ENCODE measurements at places on chromosomes 5 and 9.

- no peak for DNase-seq
Observed at GRCh38 chr5:121384359-121384758, 467.3 kb upstream of the FTMT start.

DNA sequence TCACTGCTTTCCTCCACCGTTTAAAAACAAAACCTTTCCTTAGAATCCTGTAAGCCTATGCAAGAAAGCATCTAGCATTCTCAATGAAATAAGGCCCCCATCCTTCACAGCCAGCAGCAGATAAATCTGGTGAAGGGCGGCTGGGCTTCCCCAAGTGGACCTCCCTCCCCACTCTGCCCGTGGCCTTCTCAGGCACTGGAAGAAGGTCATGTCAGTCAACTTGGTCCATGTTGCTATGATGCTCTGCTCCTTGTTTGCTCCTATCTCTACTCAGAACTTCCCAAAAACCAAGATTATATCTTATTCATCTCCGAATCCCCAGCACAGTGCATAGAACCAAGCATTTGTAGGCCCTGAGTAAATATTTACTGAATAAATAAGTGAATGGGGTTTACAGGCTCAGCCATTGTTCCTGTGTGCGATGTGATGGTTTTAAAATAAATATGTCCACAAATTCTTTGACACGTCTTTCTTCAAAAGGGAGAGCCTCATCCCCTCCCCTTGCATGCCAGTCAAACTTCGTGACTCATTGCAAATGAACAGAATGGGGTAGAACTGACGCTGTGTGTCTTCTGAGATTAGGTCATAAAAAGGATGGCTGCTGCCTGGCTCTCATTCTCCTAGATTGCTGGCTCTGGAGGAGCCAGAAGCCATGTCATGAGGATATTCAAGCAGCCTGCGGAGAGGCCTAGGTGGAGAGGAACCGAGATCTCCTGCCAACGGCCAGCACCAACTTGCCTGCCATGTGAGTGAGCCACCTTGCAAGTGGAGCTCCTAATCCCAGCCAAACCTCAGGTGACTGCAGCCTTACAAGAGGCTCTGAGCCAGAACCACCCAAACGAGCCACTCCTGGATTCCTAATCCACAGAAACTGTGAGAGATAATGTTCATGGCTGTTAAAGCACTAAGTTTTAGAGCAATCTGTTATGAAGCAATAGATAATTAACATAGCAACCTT lies 70.5 kb downstream of the MED27 start:
- DNase-seq: no peak

GRCh38 chr5:7629561-7629960 lies 221.4 kb downstream of the CFAP90 start:
- DNase-seq: no peak

DNA sequence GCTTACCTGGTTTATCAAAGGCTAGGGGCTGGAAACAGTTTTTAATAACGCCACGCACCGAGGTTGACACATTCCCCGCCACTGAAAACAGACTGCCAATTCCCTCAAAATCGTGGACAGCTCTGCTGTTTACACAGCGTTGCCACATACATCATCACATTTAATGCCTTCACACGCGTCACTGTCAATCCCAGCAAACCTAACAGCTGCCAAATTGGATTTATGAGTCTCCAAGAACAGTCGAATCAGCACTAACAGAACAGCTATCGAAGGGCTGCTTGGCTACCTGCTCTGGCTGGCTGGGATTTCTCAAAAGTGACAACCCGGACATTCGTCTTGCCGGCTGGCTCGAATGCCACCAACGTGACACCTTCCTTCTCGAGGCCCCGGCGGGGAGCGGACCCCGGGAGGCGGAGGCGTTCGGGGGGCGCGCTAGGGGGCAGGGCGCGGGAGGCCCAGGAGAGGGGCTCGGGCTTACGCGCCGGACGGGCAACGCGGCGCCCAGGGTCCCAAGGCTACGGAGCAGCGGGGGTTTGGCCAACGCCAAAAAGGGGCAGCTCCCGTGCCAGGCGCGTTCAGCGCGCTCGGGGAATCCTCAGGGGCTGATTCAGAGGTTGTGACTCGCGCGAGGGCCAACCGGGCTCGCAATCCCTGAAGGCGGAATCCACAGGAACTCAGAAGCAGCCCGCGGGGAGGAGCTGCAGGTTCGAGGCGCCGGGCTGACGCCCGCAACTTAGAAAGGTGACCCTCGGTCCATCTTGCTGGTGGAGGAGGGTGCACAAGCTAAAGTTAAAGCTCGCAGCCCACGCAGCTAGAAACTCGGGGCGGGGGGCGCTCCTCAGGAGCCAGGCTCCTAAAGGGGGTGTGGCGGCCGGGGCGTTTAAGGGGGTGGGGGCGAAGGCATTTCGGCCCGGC lies 1.2 kb downstream of the CDC14B start:
- DNase-seq: peak; percentile 63

DNA sequence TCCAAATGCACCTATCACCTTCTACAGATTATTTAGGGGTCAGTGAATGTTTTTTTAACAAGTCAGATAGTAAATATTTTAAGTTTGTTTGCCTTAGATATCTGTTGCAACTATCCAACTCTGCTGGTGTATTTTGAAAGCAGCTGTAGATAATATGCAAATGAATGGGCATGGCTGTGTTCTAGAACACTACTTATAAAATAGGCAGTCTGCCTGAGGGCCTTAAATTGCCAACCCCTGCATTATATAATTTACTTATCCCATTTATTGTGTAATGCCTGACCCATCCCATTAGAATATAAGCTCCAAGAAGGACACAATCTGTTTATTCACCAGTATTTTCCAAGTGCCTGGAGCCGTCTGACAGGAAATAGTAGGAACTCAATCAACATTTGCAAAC lies 149.0 kb downstream of the TTC39B start:
- DNase-seq: no peak

- DNase-seq: peak; percentile 70
Observed at GRCh38 chr9:83451308-83451707, 86.9 kb downstream of the FRMD3 start.

- DNase-seq: no peak
Observed at GRCh38 chr9:121292051-121292450, 24.1 kb downstream of the GSN start.

DNA sequence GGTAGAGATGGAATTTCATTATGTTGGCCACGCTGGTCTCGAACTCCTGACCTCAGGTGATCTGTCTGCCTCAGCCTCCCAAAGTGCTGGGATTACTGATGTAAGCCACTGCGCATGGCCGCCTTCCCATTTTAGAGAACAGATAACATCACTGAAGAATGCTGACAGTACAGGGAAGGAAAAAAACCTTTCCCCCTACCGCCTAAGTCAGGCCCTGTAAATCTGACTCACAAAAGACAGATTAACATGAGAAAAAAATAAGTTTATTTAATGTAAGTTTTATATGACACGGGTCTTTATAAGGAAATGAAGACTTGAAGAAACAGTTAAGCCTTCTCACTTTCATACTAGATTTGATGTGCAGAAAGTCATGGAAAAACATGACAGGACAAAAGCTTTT lies 227.2 kb upstream of the ZNF608 start:
- no peak for DNase-seq

Data from renal cortical epithelial cell (primary cell).